NCI-H1930 (cell line): ENCODE measurements at places on chromosomes 2 and 18.
A peak's percentile ranks its signal among the peaks of the same experiment; 100 is the strongest.

DNA sequence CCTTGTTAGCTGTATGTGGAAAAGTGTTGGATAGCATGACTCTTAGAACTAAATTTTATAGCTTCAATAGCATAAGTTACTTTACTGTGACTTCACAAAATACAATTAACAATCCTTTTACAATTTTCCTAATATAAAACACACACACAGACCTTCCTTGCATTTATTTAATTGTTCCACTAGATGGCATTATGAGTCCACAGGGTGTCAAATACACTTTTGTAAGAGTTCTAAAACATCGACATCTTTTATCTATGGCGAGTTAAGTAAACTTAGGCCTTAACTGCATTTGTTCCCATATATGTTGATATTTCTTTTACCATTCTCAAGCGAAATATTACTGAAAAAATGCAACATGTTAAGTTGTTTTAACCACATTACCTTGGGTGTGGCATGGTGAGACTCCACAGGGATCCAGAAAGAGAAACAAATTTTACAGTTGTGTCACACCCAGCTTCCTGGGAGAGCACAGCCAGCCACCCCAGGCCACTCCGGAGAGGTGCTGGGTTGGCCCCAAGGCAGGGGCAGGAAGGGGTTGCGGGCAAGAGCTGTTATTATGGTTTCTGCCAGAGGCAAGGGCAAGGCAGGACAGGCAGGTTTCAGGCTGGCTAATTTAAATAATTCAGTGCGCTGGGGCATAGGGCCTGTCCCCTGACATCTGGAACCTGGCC, 312.4 kb upstream of the MC4R start:
- peak; percentile 18 for DNase-seq

- no peak for DNase-seq
Observed at GRCh38 chr2:46798041-46798440, 117.6 kb downstream of the MCFD2 start.

DNA sequence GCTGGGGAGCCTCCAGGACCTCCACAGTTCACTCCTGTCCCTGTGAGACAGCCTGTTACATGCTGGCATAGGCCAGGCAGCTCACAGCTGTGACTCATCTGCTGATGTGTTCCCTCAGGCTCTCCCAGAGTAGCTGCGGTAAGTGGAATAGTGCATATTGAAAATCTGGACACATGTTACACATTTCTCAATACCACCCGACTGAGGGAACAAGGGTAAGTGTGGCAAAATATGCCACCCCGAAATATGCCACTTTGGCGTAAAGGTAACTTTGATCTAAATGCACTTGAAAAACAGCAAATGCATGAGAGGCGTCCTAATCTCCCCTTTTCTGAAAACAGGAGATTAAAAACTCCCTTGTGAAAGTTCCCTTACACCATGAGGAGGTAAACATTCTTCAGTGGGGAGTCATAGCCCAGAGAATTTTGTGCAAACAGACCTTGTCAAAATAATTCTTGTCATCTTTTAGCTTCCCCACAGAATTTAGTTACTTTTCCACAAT, 557.9 kb downstream of the CCDC85A start:
- no peak for DNase-seq

- no peak for DNase-seq
Observed at GRCh38 chr2:67899187-67899586, 163.6 kb downstream of the C1D start.

DNA sequence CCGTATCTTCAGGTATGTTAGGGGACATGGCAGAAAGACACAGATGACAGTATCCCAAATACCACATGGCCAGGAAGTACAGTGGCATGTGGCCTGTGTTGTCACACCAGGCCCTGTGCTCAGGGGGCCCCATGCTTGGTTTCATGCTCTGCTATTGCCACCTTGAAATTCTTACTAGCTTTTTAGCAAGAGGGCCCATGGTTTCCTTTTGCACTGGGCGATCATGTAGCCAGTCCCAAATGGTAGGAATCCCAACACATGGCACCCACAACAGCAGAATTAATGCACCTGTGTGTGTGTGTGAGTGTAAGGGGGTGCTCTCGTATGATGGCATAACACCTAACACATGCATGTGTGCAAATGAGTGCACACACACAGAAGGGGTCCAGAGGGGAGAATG, 39.2 kb downstream of the MYO7B start:
- no peak for DNase-seq

DNA sequence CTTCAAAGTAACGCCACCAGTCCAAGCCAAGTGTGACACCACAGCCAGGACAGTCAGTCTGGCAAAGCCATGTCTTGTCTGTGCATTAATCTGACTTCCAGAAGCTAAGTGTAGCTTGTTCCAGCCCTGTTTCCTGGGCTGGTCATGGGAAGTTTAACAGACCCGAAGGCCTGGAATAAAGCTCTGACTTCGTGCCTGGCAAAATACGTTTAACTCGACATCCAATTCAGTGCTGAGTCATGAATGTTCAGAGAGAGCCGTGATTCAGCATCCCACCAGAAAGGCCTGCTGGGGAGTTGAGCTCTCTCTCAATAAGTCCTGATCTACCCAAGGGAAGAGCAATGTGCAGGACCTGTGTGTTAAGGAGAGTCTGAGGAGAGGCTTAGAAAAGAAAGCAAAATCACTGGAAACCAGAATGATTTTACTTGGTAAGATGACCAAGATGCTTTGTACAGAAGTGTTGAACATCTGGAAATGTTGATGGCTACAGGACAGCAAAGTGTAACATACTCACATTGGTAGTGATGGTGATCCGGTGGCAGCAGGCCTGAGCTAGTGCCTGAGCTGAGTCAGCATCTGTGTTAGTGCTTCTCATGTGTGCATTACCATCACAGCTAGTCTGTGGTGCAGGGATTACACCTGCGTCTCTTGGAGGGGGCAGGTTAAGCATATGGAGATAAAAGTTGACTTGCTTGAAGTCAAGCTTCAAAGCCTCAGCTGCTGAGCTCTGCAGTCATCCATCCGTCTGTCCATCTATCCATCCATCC, 743.7 kb upstream of the HS6ST1 start:
- DNase-seq = no peak

DNA sequence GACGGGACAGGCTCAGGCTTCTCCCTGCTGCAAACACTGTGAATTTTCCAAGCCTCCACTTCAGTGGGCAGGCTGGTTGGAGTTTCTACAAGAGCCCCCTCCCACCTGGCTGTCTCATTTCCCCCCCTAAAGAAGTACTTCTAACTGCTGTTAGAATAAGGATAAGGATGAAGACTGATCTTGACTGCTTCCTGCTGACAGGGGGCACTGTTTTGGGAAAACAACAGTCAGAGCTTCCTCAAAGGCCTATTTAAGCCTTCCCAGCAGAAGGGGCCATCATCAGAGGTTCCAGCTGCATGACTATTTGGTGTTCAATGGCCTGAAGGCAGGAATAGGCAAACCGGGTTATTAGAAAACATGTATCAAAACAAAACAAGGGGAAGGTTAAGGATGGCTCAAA, 1162.8 kb downstream of the DSC3 start:
- no peak for DNase-seq

- DNase-seq = no peak
Observed at GRCh38 chr2:30201990-30202389, 29.3 kb upstream of the LBH start.

DNA sequence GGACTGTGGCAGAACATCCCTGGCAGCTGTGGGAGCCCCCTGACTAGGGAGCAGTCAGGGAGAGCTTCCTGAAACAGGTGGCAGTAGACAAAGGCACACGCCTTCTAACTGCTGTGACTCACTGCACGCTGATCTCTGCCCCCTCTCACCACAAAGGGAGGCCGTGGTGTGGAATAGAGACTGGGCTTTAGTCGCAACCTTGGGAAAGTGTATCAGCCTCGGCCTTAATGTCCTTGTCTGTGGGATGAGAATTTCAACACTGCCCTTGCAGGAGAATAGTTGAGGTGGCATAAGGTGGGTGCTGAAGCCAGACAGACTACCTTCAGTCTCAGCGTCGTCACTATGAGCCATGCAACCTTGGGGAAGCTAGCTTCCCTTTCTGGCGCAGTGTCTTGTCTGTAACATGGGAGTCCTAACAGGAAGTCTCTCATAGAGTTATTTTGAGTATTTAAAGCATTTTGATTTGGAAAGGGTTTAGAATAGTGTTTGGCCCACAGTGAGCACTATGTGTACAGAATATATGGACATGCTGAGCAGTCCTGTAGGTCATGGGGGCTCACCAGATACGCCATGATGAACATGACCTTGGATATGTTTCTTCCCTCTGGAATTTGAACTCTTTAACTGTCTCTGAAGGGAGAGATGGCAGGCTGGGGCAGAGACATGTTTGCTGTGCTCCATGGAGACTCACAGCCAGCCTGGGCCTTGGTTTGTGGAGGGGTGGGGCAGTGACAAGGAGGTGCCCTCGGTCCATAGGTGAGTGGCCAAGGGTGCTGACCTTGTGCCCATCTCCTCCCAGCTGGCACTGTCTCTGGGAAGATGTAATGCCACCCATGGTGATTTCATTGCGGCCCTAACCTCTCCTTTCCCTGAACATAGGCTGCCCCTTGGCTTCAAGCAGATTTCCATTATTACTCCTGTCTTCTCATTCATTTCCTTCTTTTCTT, 29.5 kb upstream of the SMAD7 start:
- DNase-seq = no peak

DNA sequence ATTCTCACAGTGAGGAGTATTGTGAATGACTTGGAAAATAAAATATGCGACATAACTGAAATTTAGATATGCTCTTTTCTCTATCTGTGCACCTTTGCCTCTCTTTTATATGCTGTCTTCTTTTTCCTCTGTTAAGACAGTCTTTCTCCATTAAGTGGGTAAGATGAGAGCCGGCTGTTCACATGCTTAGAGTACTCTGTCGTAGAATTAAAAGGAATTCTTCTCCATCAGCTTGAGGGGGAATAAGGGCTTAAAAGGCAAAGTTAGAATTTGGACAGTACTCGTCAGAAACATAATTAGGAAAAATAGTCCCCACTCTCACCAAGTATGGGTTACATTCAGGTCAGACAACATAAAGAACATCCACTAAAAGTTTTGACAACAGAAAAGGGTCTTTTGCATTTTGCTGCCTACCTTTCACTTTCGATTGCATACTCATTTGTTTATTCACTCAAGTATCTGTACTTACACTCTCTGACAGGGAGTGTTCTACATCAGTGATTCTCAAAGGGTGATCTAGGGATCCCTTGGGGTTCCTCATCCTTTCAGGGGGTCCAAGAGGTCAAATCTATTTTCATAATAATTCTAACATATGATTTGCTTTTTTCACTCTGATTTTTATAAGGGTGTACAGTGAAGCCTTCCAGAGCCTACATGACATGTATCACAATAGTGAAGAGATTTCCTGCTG, 48.0 kb downstream of the ARHGAP15 start:
- no peak for DNase-seq

- no peak for DNase-seq
Observed at GRCh38 chr2:138536302-138536701, 34.7 kb downstream of the SPOPL start.

DNA sequence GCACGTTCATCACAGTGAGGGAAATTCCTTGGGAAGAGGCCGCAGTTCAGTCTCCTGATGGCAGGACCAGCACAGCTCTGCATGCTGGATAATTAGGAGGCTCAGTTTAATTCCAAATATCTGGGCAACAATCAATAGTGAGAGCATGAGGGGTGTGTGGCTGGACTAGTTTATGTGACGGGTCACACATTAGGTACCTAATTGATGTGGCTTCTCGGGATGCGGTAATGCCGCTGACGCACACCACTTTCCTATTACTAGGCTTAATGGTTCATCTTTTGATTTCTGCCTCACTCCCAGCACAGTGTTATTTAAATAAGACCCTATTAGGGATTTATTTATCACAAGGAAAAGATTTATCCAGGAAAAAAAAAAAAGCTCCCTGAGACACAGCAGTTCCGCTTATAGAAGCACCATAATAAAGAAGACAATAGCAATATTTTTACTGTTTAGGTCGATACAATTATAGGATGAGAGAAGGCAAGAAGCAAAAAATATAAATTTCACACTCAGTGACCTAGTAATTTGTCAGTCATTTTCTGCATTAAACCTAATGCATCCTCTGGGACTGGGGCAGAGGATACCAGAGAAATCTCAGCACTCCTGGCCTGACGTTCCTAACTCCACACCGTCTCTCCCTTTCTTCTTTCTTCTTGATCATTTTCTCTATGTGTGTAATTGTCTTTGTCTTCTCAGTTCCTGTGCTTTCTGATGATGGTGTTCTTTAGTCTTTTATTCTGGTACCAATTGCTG, 264.7 kb upstream of the SLC14A2 start:
- no peak for DNase-seq
